ENCODE measurements at places on chromosomes 12 and 14.

DNA sequence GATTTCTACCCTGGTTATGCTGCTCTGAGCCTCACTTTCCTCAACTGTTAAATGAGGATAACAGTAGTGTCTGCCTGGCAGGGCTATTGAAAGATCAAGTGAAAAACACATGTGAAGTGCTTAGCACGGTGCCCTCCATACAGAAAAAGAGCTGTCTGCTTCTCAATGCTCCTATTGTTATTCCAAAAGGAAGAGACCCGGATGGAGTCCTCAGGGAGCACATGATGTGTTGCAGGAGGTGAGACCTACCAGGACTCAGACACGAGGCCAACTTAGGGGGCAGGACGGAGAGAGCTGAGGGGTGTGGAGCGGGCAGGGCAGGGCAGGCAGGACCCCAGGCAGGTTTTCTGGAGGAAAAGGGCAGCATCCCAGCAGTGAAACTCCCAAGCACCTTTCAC, 8.9 kb downstream of the FAIM2 start:
- no peak for DNase-seq

GRCh38 chr12:95215949-95216348, 1.3 kb downstream of the FGD6 start:
- DNase-seq: peak; percentile 41

GRCh38 chr12:84732828-84733340, 179.7 kb downstream of the SLC6A15 start:
- no peak for DNase-seq

DNA sequence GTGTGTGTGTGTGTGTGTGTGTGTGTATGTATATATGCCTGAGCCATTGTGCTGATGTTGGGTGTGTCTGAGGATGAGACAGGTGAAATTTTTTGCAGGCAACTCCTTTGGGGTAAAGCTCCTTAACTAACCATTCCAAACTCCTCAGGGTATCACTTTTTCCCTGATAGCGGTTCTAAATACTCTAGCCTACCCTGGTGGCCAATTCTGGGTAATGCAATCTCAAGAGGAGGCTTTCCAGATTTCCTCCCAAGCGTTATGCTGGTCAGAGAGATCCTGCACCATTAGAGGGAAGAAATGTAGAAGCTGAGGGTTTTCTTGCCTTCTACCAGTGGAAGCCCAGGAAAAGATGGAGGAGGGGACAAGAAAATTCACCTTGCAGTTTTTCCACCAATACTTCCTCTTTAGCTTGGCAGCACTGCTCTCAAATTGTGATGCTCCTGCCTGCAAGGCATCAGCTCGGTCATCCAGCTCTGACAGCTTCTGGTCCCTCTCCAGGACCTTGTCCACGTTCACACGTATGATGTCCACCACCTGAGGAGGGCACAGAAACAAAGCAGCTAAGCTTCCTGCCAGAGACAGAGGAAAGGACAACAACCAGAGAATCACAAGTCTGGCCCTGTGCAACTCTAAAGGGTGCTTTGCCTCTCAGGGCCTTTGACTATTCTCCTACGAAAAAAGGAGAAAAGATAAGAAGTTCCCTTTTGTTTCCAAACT, 4.9 kb downstream of the VAMP1 start:
- DNase-seq: no peak

DNA sequence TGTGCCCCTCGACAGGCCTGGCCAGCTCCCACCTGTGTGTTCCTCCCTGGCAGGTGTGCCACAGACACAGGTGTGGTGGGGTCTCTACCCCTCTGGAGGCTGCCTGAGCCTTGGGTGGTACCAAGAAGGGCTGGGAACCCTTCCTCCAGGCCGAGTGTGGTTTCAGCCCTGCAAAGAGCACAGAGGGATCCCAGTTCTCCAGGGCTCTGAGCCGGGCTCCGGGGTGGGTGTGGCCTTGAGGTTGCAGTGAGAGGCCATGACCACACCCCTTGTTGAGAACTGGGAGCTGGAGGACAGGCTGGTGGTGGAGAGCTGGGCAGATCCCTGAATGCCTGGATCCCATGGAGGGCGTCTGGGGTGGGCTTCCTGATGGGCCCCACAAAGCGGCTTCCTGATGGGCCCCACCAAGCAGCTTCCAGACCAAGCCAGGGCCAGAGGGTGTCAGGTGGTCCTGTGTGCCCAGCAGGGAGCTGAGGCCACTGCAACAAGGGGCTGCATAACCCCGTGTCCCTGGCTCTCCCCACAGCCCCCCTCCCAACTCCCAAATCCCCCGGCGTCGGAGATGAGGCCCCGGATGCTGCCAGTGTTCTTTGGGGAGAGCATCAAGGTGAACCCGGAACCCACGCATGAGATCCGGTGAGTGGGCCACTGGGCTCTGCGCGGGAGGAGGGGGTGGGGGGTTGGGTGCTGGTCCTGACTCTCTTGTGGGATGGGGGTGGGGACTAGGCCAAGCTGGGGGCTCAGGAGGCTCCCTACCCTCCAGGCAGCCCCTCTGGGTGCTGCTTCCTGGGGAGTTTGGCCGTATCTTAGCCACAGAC, 16.6 kb downstream of the RFLNA start:
- DNase-seq: no peak

DNA sequence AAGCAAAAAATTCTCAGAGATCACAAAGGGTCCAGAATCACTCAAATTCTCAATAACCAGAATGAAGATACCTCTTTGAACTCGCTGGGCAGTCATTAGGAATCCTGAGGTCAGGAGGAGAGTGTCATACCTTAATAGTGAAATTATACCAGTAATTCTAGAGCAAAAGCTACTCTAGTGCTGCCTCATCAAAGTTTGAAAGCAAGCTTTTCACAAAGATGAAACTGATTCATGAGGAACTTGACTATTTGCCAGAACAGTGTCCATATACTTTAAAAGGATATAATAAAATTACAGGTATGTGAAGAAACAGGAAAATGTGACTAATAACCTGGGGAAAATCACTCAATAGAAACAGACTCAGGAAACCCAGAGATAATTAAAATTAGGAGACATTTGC, 44.5 kb downstream of the EML5 start:
- DNase-seq: no peak

DNA sequence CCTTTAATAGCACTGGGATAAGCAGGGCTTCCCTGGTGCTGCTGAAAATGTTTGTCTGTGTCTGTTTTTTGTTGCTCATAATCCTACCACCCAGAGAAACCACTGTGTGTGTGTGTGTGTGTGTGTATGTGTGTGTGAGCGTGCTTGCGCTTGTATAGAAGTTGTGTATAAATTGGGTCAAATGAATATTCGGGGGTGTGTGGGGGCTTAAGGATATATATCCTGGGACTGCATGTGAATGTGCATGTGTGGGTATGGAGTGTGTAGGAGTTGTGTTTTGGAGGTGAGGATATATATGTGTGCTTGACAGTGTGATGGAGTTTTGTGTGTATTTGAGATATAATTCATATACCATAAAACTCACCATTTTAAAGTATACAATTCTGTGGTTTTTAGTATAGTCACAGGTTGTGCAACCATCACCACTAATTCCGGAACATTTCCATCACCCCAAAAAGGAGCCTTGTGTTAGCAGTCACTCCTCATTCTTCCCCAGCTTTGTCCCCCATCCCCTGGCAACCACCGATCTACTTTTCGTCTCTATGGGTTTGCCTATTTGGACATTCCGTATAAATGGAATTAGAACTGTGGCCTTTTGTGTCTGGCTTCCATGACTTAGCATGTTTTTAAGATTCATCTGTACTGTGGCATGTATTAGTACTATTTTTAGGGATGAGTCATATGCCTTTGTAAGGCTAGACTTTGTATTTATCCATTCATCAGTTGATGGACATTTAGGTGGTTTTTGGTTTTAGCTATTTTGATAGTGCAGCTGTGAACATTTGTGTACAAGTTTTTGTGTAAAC, 25.6 kb downstream of the TCTN1 start:
- DNase-seq: peak; percentile 38

DNA sequence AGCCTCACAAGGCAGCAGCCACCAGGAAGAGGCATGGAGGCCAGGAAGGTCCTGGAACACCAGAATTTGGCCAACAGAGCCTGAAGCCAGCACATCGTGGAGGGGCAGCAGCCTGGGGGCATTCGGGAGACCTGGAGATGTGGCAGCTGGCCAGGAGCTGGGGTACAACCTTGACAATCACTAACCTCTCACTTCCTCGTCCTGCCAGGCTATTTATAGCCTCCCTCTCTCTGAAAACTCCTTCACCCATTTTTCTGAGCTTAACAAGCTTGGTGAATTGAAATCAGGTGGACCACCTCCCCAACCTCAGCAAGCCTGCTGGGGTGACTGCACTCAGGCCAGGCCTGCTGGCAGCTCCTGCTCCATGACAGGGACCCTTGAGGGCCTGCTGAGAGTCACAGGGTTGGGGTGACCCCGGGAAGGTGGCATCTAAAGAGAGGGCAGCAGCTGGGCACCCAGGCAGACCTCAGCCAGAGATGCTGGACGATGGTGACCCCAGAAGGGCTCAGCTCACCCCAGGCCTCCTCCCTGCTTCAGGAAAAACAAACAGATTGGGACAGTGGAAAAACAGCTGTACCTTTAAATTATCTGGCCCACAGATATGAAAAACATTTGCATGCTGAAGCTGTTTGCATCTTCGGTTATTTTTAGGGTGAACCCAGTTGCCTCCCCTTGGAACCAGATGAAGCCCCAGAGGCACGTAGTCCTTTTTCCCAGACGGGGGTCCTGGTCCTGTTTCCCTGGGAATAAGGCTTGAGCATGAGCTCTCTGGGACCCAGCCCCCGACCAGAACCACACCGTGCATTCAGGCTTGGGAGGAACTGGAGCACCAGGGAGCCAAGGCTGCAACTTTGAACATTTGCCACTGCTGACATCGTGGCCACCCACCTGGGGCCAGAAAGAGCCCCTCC, 67.0 kb downstream of the PITPNM2 start:
- DNase-seq: no peak

DNA sequence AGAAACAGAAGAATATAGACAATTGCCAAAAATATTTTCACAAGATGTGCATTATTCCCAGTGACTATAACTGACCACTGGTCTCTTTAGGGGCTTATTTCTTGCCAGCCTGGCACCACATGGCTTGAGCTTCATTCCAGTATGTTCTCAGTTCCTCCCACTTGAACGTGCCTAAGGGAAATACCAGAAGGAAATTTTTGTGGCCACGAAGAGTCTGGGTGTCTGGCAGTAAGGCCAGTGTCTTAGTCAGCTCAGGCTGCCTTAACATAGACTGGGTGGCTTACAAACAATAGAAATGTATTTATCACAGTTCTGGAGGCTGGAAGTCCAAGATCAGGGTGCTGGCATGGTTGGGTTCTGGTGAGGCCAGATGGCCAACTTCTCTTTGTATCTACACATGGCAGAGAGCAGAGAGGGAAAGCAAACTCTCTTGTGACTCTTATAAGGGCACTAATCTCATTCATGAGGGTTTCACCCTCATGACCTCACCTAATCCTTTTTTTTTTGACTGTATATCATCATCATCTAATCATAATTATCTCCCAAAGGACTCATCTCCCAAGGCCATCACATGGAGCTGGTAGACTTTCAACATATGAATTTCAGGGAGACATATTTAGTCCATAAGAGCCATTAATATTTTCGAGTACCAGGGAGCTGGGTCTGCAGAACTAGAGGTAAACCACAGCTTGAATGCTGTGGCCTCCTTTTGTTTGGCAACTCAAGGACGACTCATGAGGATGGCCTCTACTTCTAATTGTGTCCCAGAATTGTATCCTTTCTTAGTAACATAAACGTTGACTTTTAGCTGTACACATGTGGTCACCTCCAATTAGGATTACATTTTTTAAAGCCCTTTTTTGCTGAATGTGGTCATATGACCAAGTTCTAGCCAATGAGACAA, 5.1 kb upstream of the SMOC1 start:
- DNase-seq: no peak

DNA sequence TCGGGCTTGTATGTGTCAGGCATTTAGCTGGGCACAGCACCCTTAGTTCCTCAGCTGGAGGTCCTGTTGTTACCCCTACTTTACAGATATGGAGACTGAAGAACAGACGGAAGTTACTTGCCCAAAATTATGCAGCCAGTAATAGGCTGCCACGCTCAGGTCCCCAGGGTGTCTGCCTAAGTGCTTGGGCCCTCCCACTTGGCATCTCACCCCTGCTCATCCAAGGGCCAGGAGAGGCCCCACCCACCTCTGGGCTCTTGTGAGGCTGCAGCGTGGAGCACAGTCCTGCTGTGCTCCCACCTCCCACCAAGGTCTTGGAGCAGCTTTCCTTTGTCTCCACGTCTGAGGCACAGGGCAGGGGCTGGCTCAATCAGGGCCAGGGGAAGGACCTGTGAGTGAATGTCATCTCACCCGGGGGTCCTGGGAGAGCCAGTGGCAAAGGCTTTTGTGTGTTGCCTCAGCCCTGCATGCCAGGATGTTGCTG, 64.6 kb downstream of the BEGAIN start:
- DNase-seq: no peak

DNA sequence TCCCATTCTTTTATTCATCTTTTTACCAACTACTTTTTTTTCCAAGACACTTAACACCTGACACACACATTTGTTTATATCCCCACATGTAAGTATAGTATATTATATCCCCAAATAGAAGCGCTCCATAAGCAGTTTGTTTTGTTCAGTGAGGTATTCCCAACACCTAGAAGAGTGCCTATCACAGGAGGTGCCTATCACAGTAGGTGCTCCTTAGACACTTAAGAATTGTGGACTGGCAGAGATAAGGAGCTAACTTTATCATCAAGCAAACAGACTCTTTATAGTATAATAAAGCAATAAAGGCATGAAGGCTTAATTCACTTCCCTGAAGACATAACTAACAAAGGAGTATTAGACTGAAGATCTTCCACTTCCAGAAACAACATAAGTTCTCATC, 29.1 kb downstream of the OSBPL8 start:
- no peak for DNase-seq

GRCh38 chr14:25394356-25394755, 344.4 kb upstream of the STXBP6 start:
- DNase-seq: no peak

DNA sequence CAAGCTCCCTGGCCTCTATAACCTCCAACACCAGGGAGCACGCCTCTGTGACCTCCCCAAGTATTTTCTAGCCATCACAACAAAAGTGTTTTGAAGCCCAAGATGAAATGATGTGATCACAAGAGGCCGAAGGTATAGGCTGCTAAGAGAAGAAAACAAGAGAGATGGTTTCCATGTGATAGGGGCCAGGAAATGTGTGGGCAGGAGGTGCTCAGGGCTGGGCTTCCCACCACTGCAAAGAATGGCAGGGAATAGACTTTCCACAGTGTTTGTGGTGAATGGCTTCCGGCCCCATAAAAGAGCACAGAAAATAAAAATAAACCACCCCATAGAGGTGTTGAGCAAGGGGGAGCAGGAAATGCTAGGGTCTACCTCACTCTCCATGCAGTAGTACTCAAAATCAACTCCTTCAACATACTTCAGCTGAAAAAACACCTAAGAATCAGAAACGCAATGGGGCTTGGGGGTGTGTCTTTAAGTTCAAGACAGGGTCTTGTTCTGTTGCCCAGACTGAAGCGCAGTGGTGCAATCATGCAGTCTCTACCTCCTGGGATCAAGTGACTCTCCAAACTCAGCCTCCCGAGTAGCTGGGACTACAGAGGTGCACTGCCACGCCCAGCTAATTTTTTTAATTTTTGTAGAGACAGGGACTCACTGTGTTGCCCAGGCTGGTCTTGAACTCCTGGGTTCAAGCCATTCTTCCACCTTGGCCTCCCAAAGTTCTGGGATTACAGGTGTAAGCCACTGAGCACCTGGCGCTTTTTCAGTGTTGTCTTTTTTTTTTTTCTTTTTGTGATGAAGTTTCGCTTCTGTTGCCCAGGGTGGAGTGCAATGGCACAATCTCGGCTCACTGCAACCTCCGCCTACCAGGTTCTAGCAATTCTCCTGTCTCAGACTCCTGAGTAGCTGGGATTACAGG, 27.1 kb downstream of the DAD1 start:
- peak; percentile 51 for DNase-seq

Data from GM13976 (cell line).